AML-193 (cell line): ENCODE measurements at places on chromosomes 1 and 21.

DNA sequence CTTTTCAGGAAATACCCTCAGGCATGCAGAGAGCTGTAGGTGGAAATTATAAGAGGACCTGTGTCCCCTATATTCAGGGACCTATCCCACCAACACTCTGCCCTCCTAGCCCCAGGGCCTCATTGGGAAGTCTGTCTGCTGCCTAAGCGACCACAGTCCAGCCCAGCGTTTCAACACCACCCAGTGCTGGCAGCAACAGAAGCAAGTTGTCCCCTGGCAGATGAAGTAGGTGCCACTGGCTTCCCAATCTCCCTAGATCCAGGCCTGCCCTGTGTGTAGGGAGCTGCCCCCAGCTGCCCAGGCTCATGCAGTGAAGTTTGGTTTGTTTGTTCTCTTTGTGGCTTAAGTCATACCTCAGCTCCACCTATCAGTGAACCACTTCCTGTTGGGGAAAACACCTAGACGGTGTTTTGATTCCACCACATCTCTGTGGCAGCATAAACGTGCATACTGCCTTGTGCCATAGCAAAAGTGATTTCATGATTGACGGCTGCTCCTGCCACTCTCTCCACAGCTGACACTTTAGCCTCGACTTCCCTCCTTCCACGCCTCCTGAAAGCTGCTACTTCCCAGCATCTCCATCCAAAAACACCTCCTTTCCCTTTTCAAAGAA lies 8.1 kb upstream of the LEFTY1 start:
- DNase-seq: no peak

DNA sequence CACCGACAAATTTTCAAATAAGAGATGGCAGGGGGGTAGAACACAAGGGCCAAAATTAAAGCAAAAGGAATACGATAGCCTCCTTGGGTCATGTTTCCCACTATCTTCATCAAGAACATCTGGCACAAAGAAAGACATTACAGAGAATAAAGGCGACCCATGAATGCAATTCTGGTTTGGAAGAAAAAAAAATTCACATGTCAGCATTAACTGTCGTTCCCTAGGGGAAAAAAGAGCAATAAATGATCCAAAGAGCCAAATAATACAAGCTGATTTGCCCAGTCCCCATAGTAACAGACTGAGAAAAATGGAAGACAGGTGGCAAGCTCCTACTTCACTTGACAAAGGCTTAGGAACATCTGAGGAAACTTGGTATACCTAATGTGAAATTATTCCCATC lies 4.5 kb downstream of the STIL start:
- DNase-seq: no peak

DNA sequence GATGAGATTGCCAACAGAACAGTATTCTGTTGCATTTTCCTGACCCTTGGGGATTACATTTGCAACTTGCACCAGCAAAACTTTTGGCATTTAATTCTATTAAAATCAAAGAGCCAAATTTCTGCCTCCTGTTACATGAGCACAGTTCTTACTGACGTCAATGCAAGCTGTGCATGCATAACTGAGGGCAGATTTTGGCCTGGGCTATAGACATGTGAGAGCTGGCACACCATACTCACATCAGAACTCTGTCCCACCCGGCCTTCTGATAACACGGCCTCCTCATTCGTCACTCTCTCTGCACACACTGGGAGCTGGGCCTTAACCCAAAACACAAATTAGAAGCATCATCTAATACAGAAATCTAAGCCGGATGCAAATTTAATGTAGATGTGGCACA lies 31.5 kb downstream of the PAPPA2 start:
- no peak for DNase-seq

GRCh38 chr21:21286170-21286798 lies 288.1 kb downstream of the NCAM2 start:
- no peak for DNase-seq

DNA sequence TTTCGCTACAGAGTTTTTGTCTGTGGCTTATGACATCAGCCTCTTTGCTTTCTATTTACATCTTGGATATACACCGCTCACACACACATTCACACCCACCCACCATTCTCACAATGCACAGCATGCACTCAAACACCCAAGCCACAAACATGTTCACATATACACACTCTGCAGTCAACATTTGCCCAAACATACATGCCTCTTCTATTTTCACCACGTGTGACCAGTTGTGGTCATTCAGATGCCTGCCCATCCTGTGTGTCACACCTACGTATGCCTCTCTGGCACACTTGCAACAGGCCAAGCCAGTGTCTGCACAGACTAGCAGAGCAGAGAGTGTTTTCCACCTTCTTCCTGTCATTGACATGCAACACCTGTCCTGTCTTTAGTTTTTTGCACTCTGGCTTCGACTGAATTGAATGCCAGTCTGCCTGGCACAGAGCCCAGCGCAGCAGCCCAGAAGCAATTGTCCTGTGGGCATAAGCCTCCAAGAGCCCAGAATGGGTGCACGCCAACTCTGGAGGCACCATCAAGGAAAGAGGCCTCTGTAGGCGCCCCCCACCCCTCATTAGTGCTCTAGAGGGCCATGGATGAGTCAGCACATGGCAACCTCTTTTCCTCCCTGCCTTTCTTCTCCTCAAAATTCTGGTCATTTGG lies 37.7 kb upstream of the LRRN2 start:
- no peak for DNase-seq

- DNase-seq: no peak
Measured at GRCh38 chr1:204451352-204452124, 39.9 kb upstream of the PPP1R15B start.

- DNase-seq: no peak
Measured at GRCh38 chr21:32340863-32341848, 42.5 kb downstream of the MRAP start.

GRCh38 chr1:15965228-15965767 lies 10.6 kb downstream of the ZBTB17 start:
- DNase-seq: no peak

DNA sequence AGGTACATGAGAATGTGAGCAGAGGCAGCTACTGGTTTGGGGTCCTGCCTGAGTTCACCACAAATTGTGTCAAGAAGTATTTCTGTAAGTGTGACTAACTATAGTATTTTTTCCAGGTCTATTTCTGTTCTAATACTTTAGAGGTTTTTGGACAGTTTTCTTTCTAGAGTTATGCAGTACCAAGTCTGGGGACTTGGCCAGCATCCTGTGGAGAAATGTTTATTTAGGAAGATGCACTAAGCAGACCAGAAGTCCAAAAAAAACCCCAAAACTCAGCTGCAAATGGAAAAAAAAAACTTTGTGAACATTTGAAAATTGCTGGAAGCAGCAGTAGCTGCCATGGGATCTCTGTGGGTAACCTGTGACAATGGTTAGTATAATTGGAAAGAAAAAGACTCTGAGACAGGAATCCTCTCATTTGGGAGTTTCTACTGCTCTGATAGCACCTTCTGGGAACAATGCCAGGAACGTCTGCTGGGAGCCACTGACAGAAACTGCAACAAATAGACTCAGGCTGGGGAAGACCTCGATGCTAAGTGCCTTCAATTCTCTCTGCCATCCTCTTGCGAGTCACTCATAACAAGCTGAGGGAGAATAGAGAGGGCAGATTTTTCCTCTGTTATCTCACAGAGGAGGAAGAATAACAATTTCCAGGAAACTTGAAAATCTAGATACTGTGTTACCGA lies 37.6 kb downstream of the OR10R2 start:
- DNase-seq: no peak

DNA sequence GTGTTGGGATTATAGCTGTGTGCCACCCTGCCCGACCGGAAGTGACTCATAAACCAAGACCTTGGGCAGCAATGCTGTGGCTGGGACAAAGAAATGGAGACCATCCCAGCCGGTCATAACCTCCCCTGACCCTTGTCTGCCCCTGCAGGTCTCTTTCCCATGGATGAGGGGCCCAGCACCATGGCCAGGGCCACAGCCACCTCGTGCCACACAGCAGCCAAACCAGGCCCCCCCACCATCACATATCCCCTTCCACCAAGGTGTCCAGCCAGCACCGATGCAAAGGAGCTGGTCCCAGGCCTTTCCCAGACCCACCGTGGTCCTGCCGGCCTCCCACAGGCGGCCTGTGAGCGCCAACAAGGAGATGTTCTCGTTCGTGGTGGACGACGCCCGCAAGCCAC lies 42.2 kb downstream of the FHAD1 start:
- no peak for DNase-seq

DNA sequence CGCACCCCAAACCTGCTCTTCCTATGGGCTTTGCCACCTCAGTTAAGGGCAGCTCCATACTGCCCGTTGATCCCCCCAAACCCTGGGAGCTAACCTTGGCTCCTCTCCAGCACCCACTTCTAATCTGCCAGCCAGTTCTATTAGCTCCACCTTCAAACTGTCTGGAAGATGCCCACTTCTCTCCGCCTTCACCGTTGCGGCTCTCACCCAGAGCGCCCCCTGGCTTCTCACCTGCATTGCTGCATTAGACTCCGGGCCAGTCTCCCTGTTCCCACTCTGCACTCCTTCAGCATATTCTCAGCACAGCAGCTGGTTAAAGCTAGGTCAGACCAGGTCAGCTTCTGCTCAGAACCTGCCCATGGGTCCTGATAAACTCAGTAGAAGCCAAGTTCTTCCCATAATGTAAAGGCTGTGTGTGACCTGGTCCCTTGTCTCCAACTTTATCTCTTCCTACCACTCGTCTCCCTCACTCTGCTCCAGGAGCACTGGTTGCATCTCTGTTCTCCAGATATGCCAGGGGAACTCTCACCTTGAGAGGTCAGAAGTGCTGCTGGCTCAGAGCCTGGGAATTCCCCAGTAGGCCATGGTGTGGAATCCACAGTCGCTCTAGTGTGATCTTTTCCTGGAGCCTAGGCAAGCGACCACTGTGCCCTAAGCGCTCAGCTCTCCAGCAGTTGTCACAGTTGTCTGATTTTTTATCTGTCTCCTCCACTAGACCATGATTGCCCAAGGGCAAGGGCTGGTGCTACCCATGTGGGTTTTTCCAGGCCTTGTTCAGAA lies 150.3 kb downstream of the HMGB4 start:
- DNase-seq: no peak

- DNase-seq: peak; percentile 31
Measured at GRCh38 chr1:77556045-77556444, 126.4 kb downstream of the ZZZ3 start.

- DNase-seq: no peak
Measured at GRCh38 chr21:26099610-26100219, 70.9 kb downstream of the APP start.

- DNase-seq: no peak
Measured at GRCh38 chr1:86184426-86184825, 27.9 kb upstream of the COL24A1 start.

DNA sequence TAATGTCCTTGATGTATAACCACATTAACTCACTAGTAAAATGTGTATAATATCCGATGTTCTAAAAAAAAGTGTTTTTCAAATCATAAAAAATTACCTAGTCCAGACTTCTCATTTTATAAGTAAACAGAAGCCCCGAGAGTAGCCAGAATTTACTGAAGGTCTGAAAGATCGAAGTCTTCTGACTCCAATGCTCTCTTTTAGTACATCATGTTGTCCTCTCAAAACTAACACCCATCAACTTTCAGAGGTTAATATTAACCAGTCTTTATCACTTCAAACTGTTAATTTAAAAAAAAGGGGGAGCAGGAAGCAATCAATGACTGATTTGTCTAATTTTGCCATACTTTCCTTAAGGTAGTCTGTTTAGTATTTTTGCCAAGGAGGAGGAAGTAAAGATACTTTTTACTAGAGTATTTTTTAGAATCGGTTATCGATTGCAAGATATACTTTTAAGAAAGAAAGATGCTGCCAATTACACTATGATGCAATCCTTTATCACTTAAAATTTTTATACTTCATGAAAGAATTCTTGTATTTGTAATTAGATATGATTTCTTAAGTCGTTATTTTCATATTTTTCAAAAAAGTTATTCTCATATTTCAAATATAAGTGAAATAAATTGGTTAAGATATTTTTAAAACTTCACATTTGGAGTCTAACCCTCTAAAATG lies 25.5 kb downstream of the CCDC18 start:
- DNase-seq: no peak

GRCh38 chr1:40650075-40650474 lies 15.4 kb downstream of the RIMS3 start:
- no peak for DNase-seq
